ENCODE measurements at places on chromosomes 5 and 9.
A peak's percentile ranks its signal among the peaks of the same experiment; 100 is the strongest.

DNA sequence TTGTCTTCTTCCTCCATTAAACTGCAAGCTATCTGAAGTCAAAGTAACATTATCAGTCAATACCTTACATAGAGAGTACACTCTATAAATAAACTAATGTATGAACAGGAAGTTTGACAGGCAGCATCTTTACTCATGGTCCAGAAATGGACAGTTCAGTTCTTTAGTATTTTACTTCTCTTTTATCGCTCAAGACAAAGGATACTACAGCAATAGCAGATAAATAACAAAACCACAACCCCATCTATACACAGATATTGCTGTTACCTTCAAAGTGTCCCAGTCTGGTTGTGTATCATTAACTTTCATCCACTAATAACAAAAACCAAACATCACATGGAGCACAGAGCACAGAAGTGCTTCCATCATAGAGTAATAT, 46.4 kb downstream of the SEMA5A start:
- no peak for DNase-seq

GRCh38 chr9:7115606-7116005, 357.8 kb downstream of the KDM4C start:
- DNase-seq = no peak

GRCh38 chr9:131873891-131874440, 134.1 kb upstream of the RAPGEF1 start:
- no peak for DNase-seq

DNA sequence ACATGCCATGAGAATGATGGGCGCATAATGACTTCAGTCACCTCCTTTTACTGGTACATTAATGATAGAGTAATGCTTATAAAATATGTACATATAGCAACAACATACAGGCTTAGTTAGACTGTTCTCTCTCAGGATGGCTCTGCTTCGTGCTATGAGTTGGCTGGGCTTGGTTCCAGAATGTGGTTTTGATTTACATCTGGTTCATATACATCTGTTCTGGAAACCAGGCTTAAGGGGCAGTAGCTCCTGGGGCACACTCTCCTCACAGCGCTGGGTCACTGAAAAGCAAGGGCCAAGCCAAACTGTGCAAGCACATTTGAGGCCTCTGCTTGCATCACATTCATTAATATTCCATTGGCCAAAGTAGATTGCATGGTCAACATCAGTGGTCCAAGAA, 44.9 kb downstream of the PCSK1 start:
- DNase-seq = no peak

DNA sequence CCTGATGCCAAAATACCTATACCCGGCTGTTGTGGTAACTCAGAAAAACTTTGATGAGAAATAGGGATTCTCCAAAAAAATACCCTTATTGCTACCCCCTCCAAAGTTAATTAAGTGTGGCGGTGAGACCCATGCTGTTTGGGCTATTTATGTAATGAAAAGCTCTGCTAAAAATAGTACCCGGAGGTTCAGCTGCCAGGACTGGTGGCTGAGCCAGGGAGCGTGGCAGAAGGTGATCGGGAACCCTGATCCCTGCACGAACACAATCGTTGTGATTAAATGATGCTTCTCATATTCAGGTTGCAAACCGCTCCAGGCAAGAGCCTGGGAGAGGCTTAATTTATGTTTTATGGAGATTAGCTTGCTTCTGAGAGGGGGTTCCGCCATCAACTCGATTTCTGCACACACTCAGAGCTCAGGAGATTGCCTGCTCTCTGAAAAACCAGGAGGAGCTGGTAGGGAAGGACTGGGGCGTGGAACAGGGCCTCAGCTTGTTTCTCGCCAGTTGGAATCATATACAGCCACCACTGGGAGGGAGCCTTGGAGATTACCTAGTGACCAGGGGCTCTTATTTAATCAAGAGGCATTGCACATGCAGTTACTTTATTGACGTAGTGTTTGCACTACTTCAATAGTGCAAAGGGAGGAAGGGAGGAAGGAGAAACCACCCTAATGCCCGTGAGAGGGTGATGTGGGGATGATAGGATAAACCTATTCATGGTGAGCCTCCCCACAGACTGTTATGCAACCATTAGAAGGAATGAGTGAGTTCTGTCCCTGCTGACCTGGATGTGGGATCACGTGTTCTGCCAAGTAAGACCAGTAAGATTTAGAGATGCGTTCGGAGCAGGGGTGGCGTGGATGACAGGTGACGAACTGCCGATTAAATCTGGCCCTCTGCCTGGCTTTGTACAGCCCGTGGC, 23.4 kb downstream of the HRH2 start:
- no peak for DNase-seq

DNA sequence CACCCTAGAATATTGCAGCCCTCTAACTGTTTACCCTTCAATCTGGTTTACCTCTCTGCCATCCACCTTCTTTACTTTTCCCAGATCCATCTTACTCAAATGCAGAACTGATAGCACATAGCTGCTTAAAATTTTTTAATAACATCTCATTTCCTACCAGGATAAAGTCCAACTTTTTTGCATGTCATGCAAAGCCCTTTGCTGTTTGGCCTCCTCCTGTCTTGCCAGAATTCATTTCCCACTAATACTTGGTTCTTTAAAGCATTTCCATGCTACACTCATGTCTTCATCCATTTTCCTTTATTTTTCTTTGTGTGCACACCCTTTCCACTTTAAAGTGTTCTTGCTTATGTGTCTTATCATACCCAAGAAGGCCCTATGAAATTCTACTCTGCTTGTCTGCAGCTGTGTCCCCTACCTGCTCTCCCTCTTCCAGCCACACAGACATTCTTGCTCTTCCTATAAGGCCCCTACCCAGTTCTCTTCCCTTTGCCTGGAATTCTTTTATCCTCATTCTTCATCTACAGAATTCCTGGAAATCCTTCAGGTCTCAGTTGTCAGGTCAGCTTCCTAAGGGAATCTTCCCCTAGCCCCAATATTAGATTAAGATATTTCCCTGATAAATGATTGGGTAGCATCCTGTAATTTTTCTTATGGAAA, 50.3 kb downstream of the TLE4 start:
- no peak for DNase-seq

DNA sequence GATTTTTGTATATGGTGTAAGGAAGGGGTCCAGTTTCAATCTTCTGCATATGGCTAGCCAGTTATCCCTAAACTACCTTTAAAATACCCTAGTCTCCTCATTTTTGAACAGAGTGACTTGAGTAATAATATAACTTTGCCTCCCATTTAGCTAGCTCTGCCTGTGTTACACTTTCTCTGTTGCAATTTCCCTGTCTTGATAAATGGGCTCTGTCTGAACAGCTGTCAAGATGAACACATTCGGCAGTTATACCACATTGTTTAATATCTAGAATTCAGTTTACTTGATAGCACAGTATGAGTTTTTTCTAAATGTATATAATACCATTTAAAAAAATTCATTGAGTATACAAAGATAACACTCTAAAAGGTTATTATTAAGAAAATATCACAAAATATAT, 562.9 kb upstream of the FTMT start:
- no peak for DNase-seq

DNA sequence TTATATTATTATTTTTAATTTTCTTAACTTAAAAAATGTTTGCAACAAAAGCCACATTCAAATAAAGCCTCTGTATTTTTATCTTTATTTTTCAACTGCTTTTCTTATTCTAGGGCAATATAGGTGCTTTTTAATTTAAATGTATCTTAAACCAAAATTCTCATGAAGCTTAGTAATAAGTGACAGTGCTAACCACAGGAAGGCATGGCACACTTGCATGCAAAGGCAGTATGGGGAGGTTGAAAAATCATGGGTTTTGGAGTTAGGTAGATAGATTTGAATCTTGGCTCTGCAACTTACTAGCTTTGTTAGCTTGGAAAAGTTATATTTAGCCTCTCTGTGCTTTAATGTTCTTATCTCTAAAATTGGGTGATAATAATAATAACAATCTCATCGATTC, 458.0 kb downstream of the DMAC1 start:
- no peak for DNase-seq

DNA sequence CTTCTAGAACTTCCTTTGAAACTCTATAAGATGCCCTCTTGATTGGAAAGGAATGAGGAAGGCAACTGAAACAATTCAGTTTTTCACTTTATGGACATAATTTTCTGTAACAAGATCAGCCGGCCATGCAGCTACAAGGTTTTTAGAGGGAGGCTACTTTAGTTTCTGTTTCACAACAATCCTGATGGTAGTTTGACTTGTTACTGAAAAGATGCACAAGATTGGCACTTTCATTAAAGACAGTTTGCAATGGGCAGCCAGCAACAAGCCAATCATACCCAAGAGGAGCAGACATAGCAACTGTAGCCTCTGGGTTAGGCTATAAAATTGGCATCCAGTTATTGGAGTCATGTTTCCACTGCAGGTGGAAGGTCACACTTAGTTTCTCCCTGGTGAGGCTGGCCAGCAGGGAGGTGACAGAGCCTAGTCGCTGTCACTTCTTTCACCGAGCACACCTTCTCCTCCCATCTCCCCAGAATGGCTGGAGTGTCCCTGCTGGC, 74.3 kb upstream of the TGFBR1 start:
- no peak for DNase-seq

DNA sequence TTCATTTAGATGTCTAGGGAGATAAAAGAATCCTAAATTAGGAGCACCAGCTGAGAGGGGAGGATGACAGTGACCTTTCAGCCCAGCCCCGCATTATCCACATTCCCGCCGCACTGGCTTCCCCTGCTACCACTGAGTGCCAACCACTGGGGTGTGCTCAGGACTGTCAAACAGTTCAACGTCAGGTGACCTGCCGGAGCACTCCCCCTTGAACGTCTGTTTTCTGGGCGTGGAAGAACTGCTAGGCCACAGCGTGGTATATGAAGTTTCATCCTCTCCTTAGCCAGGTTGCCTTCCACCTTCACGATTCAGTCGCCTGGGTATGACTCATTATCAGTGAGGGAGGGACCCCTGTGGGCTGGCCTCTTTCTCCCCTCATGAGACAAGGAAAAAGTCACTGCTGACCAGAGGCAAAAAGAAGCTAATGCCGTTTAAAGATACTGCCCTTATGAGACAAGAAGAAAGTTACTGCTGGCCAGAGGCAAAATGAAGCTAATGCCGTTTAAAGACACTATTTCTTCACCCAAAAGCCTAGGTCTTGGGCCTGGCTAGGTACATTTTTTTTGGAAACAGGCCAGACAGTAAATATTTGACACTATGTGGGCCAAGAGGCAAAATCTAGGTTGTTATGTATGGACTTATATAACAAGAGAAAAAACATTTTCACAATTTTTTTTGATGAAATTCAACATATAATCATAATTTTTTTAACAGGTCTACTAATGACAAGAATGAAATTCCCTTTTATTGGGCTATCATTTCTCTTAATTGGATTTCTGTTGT, 4.6 kb downstream of the NMRK1 start:
- DNase-seq = peak; percentile 35

GRCh38 chr5:95401626-95402025, 10.5 kb downstream of the FAM81B start:
- no peak for DNase-seq

GRCh38 chr5:130350131-130350530, 445.9 kb downstream of the CHSY3 start:
- no peak for DNase-seq

GRCh38 chr9:121781145-121781548, 129.7 kb downstream of the DAB2IP start:
- no peak for DNase-seq

GRCh38 chr5:118548761-118549720, 439.3 kb downstream of the DTWD2 start:
- no peak for DNase-seq

- no peak for DNase-seq
Measured at GRCh38 chr9:86454701-86455615, 100.7 kb upstream of the TUT7 start.

DNA sequence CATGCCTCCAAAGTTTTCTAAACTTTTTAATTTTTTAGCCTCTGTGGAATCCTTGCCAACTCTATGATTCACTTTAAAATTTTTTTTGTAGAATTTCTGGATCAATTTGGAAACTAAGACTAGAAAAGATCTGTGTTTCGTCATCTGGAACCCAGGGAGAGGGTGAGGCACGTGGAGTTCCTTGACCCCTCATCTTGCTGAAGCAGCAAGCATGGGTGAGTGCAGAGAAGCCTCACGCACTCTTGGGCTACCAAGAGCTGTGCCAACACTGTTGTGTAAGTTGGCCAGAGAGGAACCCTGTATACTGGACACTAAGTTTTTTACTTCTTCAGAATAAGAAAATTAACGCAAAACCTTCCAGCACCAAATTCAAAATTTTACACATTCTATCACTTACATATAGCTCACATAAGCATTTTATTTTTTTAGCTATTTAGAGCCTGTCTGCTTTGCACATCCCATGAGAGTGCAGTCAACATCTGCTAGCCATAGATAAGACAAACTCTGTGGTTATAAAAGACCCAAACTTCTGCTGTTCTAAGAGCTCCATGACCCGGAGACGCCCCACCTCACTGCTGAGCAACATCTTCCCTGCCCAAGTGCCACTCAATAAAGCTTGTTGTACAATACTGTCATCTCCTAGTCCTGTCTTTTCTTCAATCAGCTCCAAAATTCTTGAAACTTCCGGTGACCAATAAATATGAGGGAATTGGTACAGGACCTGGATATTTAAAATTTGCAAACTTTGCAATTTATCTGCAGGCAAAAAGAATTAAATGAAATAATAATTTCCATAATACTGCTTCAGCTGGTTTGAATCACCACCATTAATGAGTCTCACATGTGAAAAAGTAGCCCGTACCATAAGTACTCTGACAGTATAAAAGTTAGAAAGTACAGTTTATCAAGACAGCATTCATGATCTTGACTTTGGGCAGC, 69.7 kb upstream of the ADCY2 start:
- no peak for DNase-seq

All from SHP77 (cell line).